ENCODE measurements at places on chromosomes 6 and 20.
A peak's percentile ranks its signal among the peaks of the same experiment; 100 is the strongest.

- peak; percentile 33 for DNase-seq
These were observed 21.6 kb downstream of the SOBP start for GRCh38 chr6:107511511-107511993.

- DNase-seq, result no peak
These were observed 565.4 kb downstream of the RFPL4B start for GRCh38 chr6:112912416-112913101.

- no peak for DNase-seq
These were observed 366.2 kb downstream of the TFAP2A start for GRCh38 chr6:10048370-10049297.

GRCh38 chr20:60249436-60249835 is 291.2 kb downstream of the CDH26 start:
- DNase-seq, result no peak

GRCh38 chr6:52314752-52315151 is 30.2 kb upstream of the MCM3 start:
- DNase-seq, result no peak

DNA sequence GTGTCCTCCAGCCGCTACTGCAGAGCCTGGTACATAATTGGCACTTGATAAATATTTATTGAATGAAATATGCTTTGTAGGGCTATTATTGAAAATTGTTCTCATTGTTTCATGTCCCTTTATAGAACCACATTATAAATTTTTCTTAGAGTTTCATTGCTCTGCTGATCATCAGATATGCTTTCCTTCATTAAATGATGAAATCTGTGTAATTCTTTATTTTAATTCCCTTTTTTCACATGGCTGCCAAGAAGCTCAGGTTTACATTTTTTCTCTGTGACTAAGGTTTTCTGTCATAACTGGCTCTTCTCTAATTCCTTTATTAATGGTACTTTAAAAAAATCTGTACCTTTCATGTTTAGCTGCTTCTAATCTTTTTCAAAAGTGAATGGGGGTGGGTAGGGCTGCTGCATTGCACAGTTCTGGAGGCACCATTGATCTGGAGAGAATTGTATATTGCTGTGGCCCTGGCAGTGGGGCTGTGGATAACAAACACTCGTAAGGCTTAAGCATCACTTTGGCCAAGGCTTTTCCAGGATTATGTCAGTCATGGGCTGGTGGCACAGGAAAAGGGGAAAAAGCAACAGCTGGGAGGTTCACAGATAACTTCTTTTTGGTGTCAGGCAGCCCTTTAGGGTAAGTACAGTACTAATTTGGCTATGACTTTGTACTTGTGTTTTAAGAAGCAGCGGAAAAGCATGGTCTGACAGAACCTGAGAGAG is 43.8 kb downstream of the ARFGEF2 start:
- peak; percentile 12 for DNase-seq

DNA sequence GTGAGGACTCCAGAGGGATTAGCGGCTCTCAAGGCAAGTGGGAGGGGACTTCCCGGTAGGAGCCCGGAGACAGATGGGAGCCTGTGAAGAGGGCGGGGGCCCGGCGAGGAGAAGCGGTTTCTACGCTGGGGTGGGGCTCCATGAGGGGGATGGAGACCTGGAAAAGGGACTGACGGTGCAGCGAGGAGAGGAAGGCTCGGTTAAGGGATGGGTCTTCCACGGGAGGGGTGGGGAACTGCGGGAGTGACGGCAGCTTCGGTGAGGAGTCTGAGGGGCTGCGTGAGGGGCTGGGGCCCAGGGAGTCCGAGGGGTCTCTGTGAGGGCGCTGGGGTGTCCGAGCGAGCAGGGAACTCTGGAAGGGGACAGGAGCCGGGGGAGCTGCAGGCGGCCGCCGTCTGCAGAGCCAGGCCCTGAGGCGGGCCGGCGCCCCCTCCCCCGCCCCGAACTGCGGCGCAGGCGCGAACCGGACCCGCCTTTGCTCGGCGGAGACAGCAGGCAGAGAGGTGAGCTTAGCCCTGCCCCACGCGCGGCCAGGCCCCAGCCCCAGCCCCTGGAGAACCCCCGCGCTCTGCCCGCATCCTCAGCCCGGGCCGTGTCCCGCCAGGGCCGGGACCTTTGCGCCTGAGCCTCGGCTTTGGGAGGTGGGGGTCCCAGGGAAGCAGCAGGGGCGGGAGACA is at the start of gene NRSN2:
Gene NRSN2 (plus strand): TSS at position 472 of the 677 bp plus-strand sequence. CDS start 2,533 bp downstream, outside the sequence.
- DNase-seq, result peak; percentile 78

DNA sequence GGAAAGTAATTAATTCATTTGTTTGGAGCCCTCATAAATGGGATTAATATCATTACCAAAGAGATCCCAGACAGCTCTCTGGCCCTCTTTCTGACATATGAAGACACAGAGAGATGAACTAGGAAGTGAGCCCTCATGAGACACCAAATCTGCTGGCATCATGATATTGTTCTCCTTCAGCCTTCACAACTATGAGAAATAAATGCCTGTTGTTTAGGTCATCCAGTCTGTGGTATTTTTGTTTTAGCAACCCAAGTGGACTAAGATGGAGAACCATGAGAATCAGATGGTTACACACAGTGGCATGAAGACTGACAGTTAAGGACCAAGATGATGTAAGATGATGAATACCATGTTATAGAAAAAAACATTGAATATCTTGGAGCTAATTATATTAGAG is 16.9 kb upstream of the HBS1L start:
- DNase-seq, result no peak

GRCh38 chr6:85436411-85436810 is 13.5 kb upstream of the NT5E start:
- DNase-seq, result no peak

DNA sequence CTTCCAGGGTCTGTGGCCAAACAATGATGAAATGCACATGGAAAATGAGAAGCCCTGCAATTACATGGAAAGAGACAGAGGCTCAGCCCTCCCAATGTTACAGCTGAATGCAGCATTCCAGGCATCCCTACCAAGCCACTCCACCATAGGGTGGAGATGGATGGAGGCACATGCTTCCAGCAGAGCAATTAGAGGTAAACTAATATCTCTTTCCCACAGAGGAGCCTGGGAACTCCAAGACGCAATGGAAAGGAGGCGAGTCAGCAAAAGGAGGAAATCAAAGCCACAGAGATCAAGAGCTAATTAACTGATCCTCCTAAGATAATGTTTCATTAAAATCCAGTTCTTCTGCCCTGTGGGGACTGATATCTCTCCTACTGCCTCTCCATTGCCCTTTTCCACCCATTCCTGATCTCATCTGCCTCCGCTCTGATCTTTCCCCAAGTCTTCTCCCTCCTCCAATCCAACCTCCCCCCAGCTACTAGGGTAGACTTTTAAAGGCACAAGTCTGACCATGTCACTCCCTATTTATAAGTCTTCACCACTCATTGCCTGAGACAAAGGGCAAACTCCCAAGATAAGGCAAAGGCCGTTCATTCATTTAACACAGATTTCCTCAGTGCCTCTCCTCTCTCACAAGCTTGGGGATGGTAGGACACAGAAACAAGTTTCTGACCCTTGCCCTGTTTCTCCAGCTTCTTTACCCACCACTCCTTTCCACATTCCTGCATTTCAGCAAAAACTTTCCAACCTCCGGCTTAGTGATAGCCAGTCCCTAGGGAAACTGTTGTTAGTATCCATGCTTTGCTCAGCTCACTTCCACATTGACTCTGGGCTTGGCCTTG is 14.3 kb upstream of the KCNB1 start:
- no peak for DNase-seq

DNA sequence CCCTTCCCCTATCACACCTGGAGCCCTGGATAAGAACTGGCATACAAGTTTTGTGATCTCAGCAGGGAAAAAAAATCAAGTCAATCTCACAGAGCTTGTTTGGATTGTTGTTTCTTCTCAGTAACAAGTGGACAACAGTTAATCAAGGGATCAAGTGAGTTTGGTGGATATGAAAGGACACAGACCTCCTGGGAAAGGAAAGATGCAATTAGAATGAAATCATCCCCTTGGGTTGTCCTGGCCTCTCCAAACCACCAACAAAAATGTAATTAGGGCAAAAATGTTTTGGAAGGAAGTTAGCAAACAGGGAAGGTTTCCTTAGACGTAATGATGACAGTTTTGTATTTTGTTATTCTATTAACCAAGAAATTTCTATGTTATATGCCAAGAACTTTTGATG is 99.1 kb upstream of the PRDM1 start:
- DNase-seq, result no peak

GRCh38 chr20:44615876-44616603 is 33.7 kb downstream of the PKIG start:
- no peak for DNase-seq

DNA sequence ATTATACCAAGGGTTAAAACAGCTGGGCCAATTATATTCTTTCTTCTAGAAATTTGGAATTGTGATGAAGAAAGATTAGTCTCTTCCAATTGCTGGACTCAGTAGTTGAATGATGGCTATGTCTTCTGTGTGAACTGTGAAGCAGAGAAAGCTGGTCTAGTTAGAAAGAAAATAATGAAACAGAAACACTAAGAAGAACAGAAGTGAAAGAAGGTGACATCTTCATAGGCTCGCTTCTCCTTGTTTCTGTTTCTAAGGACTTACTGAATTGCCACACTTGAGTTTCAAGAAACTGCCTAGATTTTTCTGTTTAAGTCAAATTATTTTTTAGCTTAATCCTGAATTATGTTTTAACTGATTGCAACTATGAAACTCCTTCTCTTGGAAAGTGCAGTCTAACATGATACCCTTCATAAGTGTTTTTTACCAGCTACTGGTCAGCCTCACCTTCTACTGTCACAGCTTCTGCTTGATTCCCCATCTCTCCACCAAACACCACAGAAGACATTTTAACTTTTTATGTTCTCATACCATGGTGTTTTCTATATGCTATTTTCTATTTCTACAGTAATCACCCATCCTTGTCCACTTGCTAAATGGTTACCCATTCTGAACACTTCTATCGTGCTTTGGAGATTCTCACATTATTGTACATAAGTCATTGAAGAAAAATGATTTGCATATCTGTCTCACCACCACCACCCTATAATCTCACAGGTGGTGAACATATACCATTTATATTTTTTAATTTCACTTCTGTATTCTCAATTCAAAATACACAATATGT is 268.8 kb downstream of the GRIK2 start:
- DNase-seq, result no peak

- no peak for DNase-seq
These were observed 40.9 kb downstream of the KIZ start for GRCh38 chr20:21166801-21167200.

DNA sequence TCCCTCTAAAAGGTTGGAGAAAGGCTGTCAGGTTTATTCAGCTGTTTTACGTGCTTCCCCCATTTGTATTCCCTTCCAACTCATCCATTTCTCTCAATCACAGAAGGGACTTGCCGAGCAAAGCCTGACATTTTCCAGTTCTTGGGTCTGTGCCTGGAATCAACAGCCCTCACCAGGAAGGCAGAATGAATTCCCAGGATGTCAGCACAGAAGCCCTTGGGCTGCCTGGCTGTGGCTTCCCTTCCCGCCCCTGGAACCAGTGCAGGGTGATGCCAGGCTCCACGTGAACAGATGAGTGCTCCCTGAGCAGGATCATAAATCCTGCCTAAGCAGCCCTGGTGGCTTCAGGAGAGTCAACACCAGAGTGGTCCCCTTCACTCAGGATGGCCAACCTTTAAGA is 86.1 kb upstream of the CD83 start:
- no peak for DNase-seq

DNA sequence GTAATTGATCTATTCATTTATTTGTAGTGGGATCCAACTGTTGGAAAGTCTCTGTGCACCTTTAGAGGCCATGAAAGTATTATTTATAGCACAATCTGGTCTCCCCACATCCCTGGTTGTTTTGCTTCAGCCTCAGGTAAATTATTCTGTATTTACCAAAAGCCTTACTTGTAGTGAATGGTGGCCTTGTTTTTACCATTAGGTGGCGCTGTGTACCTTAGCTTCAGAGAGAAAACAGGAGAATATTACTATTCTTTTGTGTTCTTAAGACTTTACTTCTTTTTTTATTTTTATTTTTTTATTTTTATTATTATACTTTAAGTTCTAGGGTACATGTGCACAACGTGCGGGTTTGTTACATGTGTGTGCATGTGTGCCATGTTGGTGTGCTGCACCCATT is 23.7 kb downstream of the PEX7 start:
- peak; percentile 82 for DNase-seq

DNA sequence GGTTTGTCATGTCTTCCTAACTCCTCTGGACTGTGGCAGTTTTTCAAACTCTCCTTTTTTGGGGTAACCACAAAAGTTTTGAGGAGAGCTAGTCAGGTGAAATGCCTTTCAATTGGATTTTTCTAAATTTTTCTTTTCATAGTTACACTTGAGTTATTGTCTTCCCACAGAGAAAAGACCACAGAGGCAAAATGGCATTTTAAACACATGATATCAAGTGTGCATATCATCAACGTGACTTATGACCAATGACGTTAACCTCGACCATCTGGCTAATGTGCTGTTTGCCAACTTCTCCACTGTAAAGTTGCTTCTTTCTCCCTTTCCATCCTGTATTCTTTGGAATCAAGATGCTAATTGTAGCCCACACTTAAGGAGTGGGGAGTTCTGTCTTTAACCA is 41.3 kb upstream of the SNAP25 start:
- no peak for DNase-seq

- DNase-seq, result no peak
These were observed 18.5 kb downstream of the PLCB1 start for GRCh38 chr20:8150591-8150990.

DNA sequence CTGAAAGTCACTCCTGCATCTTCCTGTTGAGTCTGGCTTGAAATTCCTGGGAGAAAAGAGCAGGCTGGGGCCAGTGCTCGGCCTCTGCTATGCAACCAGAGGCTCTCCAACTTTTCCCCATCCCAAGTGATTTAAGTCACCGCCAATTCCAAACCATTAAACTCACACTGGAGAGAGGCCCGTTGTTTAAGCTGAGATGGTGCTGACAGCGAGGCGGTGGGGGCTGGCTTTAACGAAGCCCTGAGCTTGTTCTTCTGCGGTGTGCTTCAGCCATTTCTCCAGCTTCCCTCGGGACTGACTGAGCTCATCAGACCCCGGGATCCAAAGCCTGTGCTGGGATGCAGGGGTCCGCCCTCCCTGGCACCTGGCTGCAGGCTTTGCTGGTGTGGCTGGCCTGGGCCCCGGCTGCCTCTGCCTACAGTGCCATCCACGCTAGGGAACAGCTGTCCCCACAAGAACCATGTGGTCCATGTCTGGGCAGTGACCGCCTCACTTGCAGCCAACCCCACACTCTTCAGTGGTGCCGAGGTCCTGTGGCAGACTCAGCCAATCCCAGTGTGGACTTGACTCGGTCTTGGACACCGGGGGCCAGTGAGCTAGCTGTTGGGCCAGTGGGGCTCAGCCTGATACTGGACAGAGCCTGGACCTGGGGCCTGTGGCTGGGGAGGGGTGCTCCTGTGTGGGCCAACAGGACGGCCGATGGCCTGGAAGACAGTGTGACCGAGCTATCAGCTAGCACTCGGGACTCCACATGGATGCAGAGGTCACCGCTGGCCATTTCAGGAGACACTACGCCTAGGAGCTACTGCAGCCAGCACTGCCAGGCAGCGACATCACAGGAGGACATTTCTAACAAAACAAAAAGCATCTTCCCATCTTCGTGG is 21.2 kb downstream of the RAMACL start:
- no peak for DNase-seq

DNA sequence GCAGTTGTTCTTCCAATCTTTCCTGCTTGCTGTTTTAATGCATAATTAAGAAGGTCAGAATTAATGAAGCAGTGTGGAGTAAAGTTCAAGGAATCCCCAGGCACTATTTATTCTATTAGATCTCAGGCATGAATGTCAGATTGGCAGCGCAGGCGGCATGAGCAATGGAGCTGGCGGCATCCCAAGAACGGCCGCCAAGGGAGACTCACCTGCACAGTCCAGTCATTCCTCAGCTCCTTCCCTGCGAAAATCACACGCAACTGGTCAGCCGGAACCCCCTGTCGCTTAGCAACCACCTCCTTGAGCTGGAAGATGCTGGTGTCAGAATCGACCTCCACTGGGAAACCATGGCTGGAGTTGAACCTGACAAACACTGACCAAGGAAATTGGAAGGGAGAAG is 284.5 kb downstream of the PRKN start:
- peak; percentile 52 for DNase-seq

Data from NCI-H146 (cell line).